ENCODE measurements at places on chromosomes 7 and 10.
A peak's percentile ranks its signal among the peaks of the same experiment; 100 is the strongest.

DNA sequence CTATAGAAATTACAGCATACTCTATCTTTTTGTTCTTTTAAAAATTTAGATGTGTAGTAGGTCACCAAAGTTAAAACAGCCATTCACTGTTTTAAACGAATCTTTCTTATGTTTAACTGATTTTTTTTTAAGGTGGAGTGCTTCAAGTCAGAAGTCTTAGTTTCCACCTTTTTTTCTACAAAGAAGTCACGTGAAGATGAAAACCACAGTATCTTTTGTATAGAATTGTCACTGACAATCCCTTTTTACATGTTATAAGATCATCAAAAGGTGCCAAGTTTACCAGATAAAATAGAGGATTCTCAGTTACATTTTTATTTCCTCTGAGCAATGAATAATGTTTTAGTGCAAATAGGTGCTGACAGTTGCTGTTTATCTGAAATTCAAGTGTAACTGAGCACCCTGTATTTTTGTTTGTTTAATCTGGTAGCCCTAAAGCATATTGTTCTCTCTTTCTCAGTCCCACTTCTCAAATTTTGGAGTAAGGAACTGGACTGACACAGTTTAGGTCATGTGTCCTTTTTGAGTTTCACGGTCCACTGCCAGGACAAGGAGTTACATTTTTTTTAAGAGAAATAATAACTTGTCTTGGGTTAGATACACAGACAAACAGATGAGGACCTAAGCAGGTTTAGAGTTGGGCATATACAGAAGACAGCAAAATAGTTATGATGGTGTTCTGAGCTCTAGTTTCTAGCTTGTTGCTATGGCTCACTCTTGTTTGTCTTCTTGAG lies 233.2 kb upstream of the MBL2 start:
- no peak for DNase-seq

GRCh38 chr7:15086131-15086611 lies 183.6 kb upstream of the DGKB start:
- DNase-seq: no peak

GRCh38 chr10:37439826-37440225 lies 314.4 kb downstream of the ANKRD30A start:
- no peak for DNase-seq

DNA sequence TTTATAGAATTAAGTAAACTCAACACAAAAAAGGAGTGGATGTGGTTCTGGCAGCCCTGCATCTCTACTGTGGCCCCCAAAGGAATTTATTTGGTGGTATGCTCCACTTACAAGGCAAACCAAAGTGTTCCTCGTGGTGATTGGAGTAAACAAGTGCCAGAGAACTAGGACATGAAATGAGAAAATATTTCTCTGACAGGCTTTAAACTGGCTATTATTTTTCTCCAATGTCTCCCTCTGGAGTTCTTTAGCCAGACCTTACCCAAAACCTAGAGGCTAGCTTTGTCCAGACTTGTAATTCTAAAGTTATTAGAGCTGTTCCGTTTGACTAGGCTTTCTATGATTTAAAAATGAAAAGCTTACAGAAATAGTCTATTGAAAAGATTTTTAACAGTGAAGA lies 990.1 kb downstream of the CNTNAP2 start:
- no peak for DNase-seq

GRCh38 chr7:81839708-81840369 lies 70.0 kb upstream of the HGF start:
- no peak for DNase-seq

DNA sequence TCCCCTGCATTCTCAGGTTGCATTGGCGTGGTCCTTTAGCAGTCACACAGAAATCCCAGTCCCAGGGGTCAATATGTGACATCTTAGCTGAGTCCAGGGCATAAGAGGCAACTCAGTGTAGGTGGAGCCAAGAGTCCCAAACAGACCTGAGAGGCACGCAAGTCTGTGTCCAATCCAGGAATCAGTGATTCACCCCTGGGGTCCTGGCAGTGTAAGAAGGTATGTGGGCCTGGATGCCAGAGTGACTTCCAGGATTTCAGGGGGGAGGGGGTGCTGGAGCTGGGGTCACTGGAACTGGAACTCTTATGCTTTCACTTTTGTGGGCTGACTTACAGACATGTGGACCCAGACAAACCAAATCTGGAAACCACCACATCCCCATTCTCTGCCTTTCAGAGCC lies 26.8 kb downstream of the FRMPD2 start:
- DNase-seq: no peak

GRCh38 chr7:2512179-2512661 lies 7.4 kb upstream of the LFNG start:
- no peak for DNase-seq

- no peak for DNase-seq
These were observed 28.8 kb upstream of the ICA1 start for GRCh38 chr7:8290645-8291308.

GRCh38 chr7:17408245-17408903 lies 109.9 kb downstream of the AHR start:
- DNase-seq: no peak

- peak; percentile 44 for DNase-seq
These were observed 308.0 kb upstream of the KCND2 start for GRCh38 chr7:119964788-119965542.

- DNase-seq: peak; percentile 61
These were observed 687 bp downstream of the EPDR1 start for GRCh38 chr7:37920849-37921805.

DNA sequence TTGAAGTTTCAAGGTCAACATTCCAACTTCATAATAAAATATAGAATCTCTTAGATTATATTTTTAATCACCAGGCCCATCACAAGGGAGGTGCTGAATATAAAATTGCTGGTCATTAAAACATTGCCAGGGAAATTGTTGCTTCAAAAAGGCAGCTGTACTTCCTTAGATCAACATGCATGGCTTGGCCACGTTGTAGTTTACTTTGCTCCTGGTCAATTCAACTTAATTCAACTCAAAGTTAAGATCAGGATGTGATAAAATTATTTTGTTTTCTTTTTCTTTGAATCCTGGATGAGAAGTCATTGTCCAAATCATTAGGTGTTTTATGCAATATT lies 317.4 kb downstream of the PAXIP1 start:
- no peak for DNase-seq

- DNase-seq: no peak
These were observed 46.0 kb upstream of the CDK1 start for GRCh38 chr10:60732198-60732806.

DNA sequence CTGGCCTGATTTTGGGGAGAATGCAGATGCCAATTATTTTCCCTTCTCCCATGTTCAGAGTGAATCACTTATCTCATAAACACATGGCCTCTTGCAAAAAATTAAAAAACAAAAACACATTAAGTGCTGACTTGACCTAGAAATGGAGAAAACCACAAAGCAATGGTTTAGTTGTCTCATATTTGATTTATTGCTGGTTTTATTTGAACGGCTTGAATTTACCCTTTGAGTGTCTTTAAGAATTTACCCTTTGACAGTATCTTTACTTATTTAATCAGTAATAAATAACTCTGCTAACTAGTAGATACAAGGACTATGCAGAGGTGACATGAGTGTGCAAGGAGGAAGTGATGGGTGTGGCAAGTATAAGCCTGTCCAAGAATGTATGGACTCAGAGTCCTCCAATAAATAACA lies 68.1 kb upstream of the GSDME start:
- DNase-seq: no peak

GRCh38 chr10:57023626-57024025 lies 662.6 kb upstream of the ZWINT start:
- DNase-seq: no peak

DNA sequence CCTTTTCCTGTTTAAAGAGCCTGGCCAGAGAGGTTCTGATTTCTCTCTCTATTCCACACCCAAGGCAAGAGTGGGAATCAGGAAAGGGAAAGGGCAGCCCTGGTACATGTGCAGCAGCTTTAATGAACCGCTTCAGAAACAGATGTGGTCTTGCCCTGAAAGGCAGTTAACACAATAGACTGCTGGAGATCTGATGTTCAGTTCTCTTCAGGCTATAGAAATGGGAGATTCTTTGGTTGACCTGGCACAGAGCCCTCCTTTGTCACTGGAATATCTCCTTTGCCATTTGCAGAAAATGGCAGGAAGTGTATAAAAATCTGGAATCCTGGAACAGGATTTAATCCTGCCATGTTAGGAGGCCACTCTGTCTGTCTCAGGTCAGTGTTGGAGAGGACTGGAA lies 36.3 kb upstream of the EXOC6 start:
- no peak for DNase-seq

- no peak for DNase-seq
These were observed 5.9 kb downstream of the STAM start for GRCh38 chr10:17649836-17650235.

DNA sequence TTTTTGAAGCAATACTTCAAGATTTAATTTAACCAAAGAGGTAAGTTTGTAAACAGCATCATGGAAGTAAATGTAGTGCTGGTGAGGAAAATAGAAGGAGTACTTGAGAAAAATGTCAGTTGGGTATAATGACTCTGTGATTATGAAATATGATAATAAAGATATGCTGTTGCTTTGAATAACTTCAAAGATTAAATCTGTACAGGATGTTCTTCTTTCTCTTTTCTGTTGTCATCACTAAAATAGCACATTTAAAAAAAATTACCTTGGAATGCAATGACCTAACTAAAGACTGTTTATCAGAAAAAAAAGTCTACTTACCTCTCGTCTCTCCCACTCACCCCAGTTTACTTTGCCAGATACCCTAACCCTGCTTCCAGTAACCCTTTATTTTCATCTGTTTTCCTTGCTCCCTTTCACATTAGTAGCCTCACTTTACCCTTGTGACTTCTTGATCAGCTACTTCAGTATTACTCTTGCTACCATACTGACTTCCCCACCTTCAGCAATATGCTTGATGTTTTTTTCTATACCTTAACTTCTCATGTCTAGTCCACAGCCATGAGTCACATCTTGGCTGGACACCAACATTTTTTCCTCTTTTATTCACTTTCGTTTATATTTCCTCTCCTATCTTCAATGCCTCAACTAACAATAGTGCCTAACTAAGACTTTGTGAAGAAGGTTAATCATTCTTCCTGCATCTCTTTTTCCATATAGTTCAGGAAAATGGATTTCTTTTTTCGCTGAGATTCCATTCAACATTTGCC lies 29.7 kb upstream of the TAS2R16 start:
- no peak for DNase-seq

DNA sequence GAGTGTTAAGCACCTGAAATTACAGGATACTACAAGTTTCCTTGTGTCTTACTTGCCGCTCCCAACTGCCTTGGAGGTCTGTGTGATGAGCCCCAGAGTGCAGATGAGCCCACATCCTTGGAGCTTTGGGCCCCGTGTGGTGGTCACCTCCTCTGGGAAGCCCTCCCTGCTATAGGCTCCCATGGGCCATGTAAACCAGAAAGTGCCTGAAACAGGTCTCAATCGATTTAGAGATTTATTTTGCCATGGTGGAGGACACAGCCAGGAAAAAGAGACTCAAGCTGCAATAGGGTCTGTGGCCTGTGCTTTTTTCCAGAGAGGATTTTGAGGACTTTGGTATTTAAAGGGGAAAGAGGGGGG lies 89.4 kb upstream of the KCTD7 start:
- DNase-seq: no peak

- DNase-seq: no peak
These were observed 127.6 kb upstream of the CXCL12 start for GRCh38 chr10:44512431-44513022.

DNA sequence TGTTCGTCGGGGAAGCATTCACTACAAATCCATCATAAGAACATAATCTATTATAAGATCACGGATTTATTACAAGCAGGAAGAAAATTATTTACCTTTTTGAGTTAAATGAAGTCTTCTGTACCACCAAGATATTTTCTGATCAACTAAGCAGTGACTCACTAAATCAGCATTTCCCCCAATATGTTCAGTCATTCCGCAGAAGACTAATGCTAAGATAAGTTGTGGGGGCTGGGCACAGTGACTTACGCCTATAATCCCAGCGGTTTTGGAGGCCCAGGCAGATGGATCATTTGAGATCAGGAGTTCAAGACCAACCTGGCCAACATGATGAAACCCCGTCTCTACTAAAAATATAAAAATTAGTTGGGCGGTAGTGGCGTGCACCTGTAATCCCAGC lies 144.2 kb upstream of the EGR2 start:
- DNase-seq: no peak

- DNase-seq: no peak
These were observed 25.9 kb downstream of the TRDMT1 start for GRCh38 chr10:17175551-17175950.

- no peak for DNase-seq
These were observed 24.5 kb downstream of the UMAD1 start for GRCh38 chr7:7665031-7665430.

GRCh38 chr10:59172567-59172966 lies 3.9 kb upstream of the PHYHIPL start:
- DNase-seq: no peak

DNA sequence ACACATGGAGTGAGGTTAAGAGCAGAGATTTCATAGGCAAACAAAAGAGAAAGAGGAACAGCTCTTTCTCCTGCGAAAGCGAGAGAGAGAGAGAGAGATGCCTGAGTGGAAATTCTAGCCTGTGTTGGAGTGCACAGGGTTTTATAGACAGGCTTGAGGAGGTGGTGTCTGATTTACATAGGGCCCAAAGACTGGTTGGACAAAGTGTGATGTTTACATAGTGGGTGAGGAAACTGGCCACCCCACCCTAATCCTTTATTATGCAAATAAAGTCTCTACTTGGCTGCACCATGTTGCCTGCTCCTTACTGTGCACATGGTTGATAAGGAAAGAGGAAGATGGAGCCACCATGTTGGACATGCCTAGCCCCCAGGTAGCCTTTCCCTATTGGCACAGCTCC lies 967.8 kb upstream of the SORCS1 start:
- DNase-seq: no peak

GRCh38 chr10:27815261-27815660 lies 69.6 kb upstream of the MKX start:
- DNase-seq: no peak

DNA sequence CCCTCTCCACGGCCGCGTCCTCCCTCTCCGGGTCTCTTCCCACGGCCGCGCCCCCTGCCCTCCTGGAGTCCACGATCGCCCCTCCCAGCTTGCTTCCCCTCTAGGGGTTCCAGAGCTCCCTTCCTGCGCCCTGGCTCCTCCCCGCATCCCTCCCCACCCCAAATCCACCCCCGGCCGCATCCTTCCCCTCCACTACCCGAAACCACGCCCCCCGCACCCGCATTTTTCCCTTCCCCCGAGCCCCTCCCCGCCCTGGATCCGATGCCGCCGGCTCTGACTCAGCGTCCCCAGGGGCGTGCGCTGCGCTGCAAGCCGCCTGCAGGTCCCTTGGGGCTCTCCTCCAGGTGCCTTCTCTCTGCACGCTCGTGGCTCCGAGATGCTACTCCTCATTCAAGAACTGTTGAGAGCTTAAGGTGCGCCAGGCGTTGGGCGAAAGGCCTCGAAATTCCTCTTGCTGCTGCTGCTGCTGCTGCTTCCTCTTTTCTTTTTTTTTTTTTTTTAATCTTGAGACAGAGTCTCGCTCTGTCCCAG lies 372 bp upstream of the TMEM130 start:
- peak; percentile 85 for DNase-seq
